Thymus (tissue), 14 donors: ENCODE measurements at places on chromosomes 12 and 14. TPM values are rescaled to one million over a fixed set of nuclear protein-coding genes. Genes with fewer than 3 reads are reported as not detected.

Gene SLC16A7
- total RNA-seq: 11.0 TPM

Gene MAP3K9
- 0.47 TPM for total RNA-seq

Gene HCAR1
- 0.33 TPM for total RNA-seq

- H3K36me3 ChIP-seq: no peaks in the 10 kb centered on the region
- H3K4me1 ChIP-seq: peaks cover 4% of the 10 kb centered on the region
- H3K27me3 ChIP-seq: no peaks in the 10 kb centered on the region
- no peak for DNase-seq
These were observed 41.5 kb upstream of the LTBP2 start for GRCh38 chr14:74653386-74654138.

- no peak overlapping the region for H3K4me3 ChIP-seq
- DNase-seq: no peak
- peaks cover 2% of the 10 kb centered on the region for H3K4me1 ChIP-seq
- H3K27ac ChIP-seq: no peak overlapping the region
- H3K27me3 ChIP-seq: no peaks in the 10 kb centered on the region
These were observed 121.1 kb upstream of the EEA1 start for GRCh38 chr12:93050026-93050747.

DNA sequence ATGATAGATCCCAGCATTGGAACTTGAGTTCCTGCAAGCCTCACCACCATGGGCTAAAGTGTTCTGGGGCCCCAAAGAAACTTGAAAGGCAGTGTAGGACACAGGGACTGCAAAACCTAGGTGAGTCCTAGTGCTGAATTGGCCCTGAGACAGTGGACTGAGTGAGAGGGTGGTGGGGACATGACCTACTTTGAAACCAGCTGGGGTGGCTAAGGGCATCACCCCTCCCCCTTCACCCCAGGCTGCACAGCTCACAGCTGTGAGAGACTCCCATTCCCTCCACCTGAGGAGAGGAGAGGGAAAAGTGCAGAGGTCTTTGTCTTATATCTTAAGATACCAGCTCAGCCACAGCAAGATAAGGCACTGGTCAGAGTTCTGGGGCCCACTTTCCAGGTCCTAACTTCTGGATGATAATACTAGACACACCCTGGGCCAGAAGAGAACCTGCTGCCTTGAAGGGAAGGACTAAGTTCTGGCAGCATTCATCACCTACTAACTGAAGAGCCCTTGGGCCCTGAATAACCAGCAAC is 62.5 kb downstream of the MAPKAPK5 start:
- H3K27me3 ChIP-seq: no peaks in the 10 kb centered on the region
- H3K4me3 ChIP-seq: no peak overlapping the region
- peaks cover 24% of the 10 kb centered on the region for H3K36me3 ChIP-seq
- H3K4me1 ChIP-seq: peaks cover 8% of the 10 kb centered on the region
- no peak for DNase-seq
- no peak overlapping the region for H3K27ac ChIP-seq

DNA sequence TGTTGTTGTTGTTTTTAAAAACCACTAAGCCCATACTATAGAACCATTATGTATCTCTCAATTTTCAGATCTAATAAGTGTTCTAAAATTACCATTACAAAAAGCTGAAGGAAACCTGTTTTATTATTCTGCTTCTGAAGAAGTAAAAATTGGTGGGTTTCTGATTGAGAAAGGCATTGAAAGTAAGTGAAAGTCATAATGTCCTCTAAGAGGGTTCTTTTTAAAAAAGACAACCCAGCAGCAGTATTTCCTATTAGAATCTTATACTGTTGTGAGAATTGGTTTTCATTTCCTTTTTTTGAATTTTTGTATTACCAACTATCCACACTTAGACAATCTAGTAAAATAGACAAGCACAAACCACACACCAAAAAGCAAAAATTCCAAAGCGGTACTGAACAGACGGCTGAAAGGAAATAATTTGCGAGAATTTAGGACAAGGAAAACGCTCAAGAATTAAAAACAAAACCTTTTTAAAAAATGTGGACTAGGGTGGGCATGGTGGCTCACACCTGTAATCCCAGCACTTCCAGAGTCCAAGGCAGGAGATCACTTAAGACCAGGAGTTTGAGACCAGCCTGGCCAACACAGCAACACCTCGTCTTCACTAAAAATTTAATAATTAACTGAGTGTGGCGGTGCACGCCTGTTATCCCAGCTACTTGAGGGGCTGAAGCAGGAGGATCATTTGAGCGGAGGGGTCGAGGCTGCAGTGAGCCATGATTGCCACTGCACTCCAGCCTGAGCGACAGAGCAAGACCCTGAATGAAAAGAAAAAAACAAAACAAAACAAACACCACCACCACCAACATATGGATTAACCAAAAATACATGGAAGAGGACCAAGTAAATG is 66.7 kb upstream of the AP4S1 start:
- H3K27ac ChIP-seq: no peak overlapping the region
- H3K4me3 ChIP-seq: no peak overlapping the region
- H3K36me3 ChIP-seq: no peaks in the 10 kb centered on the region
- H3K4me1 ChIP-seq: no peaks in the 10 kb centered on the region
- H3K27me3 ChIP-seq: no peaks in the 10 kb centered on the region

GRCh38 chr12:54680374-54680773 is 32.2 kb upstream of the DCD start:
- H3K4me3 ChIP-seq: no peak overlapping the region
- peak; percentile 23 for DNase-seq
- no peaks in the 10 kb centered on the region for H3K27me3 ChIP-seq
